ENCODE measurements at places on chromosomes 3 and 15. TPM values are rescaled to one million over a fixed set of nuclear protein-coding genes. Genes with fewer than 3 reads are reported as not detected.

ISY1 gene
- polyA plus RNA-seq, result 59.7 TPM

CPLX3 gene
- not detected for polyA plus RNA-seq

GRCh38 chr3:172766718-172767405, 16.3 kb downstream of the ECT2 start:
- DNase-seq, result no peak

DNA sequence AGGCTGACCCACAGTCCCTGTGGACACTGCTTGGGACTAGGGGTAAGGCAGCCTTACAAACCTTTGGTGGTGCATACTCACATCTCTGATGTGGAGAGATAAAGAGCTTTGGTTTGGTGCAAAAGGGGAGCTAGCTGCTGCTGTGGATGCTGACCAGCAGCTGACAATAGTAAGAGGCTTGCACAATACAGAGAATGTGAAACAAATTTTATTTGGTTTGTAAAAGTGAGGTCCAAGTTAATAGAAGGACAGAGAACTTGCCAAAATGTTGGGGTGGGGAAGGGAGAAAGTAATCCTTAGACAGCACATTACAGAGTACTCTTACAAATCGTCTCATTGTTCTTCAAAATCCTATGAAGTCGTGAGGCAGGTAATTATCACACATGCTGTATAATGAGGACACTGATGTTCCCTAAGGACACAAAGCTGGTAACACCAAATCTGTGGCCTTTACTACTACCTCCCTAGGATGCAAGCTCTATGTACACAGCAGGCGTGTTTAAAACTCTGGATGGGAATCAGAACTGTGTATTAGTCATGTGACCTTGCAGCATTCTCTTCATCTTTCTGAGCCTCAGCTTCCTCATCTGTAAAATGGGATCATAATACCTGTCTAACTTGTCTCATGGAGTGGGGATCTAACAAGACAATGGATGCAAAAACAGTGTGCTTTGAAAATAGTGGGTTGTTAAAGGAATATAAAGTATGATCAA, 21.6 kb downstream of the ARHGAP31 start:
- DNase-seq, result no peak
